ENCODE measurements at places on chromosomes 6 and 20. TPM values are rescaled to one million over a fixed set of nuclear protein-coding genes. Genes with fewer than 3 reads are reported as not detected.

The ABT1 gene
- 63.6 TPM for polyA plus RNA-seq

The PCSK2 gene
- polyA plus RNA-seq, result not detected

DNA sequence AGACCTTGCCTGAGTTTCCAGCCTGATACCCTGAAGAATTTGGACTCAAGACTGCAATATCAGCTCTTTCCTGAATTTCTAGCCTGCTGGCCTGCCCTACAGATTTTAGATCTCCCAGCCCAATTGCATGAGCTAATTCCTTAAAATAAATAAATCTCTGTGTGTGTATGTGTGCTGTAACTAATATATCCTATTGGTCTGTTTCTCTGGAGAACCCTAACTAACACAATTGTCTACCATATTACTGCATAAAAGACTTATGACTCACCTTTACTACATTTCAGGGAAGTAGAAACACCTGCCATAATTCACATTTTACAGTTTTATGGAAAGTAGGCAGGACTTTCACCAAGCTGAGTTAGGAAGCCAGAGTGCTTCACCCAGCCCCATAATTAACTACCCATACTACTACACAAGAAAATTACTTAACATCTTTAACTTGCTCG is 90.7 kb upstream of the BEND6 start:
- H3K27me3 ChIP-seq, result peaks cover 4% of the 10 kb centered on the region
- H3K27ac ChIP-seq, result no peak overlapping the region
- no peak for DNase-seq
- H3K4me1 ChIP-seq, result no peaks in the 10 kb centered on the region
- no peaks in the 10 kb centered on the region for H3K36me3 ChIP-seq
- no peak overlapping the region for H3K4me3 ChIP-seq

GRCh38 chr6:57207141-57207540 is 15.0 kb downstream of the RAB23 start:
- no peaks in the 10 kb centered on the region for H3K36me3 ChIP-seq
- H3K4me3 ChIP-seq, result no peak overlapping the region
- no peak for DNase-seq
- H3K27me3 ChIP-seq, result no peaks in the 10 kb centered on the region
- H3K27ac ChIP-seq, result no peak overlapping the region

Measured in immature natural killer cell (primary cell).